Fibroblast of lung (primary cell): ENCODE measurements at places on chromosomes 7 and 10.
A peak's percentile ranks its signal among the peaks of the same experiment; 100 is the strongest.

DNA sequence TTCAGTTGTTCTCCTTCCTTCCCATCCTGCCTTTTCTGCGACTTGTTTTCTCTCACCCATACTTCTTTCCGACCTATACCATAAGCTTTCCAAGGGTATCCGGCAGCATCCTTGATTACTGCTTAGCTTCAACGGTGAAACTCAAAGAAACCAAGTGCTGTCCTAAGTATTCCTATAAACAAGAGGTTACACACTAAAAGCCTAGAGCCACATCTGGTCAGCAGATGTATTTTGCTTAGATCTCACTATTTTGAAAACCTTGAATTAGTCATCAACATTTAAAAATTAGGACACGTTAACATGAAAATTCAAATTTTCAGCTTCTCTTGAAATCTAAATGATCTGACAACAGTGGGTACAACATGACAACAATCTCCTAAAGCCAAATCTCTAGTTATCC lies 20.0 kb downstream of the ARHGAP21 start:
- DNase-seq, result peak; percentile 93

GRCh38 chr10:24496906-24497305 lies 226.8 kb downstream of the ARHGAP21 start:
- DNase-seq, result no peak

- DNase-seq, result no peak
Measured at GRCh38 chr10:62742536-62743061, 61.9 kb upstream of the ADO start.

- no peak for DNase-seq
Measured at GRCh38 chr7:98624846-98625420, 7.8 kb downstream of the NPTX2 start.

- peak; percentile 99 for DNase-seq
Measured at GRCh38 chr7:37208528-37208927, 240.1 kb downstream of the ELMO1 start.
